HTR-8/SVneo (cell line): ENCODE measurements at places on chromosomes 1 and 21.
A peak's percentile ranks its signal among the peaks of the same experiment; 100 is the strongest.

- DNase-seq: no peak
Measured at GRCh38 chr1:185355947-185356346, 38.9 kb upstream of the IVNS1ABP start.

- DNase-seq: no peak
Measured at GRCh38 chr21:22691658-22692057, 1693.4 kb downstream of the NCAM2 start.

DNA sequence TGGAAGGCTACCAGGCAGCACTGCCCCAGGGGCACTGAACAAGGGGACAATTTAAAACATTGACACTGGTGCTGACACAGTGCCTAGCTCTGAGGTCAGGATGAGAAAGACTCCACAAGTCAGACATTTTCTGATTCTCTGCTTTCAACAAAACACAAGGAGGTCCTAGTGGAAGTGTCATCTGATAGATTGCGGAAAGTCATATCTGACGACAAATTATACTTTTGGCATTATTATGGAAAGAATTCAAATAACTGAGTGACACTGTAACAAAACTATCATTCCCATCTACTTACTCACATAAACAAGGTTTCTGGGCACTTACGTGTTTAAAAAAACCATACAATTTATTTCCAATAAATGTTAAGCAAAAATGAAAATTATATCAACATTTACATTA is 123.5 kb downstream of the SLC45A1 start:
- DNase-seq: no peak

DNA sequence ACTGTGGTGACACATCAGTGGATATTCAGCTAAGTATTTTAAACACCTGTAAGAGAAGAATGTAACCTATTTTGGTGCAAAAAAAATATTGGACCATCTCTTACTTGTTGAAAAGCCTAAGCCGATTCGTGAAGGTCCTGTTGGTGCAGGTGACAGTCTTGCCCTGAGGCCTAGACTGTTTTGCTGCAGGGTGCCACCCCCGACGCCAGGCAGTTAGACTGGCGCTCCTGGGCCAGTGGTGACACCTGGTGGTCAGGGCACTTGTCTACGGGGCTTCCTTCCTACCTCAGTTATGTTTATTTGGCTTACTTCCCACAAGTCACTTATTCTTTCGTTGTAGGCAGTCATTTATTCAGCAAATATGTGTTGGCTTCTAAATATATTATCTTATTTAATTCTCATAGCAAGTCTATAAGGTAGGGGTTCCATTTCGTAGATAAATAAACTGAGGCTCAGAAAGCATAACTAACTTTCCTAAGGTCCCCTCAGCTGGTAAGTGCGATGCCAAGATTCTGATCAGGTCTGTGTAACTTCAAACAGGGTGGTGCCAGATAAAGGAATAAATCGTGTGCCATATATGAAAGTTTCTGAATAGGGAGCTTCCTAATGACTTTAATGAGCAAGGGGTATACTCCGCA is 1.9 kb downstream of the EEIG2 start:
- DNase-seq: peak; percentile 32

- DNase-seq: no peak
Measured at GRCh38 chr1:115951560-115951959, 24.8 kb upstream of the SLC22A15 start.

- peak; percentile 17 for DNase-seq
Measured at GRCh38 chr1:39266269-39266668, 61.8 kb downstream of the MACF1 start.

DNA sequence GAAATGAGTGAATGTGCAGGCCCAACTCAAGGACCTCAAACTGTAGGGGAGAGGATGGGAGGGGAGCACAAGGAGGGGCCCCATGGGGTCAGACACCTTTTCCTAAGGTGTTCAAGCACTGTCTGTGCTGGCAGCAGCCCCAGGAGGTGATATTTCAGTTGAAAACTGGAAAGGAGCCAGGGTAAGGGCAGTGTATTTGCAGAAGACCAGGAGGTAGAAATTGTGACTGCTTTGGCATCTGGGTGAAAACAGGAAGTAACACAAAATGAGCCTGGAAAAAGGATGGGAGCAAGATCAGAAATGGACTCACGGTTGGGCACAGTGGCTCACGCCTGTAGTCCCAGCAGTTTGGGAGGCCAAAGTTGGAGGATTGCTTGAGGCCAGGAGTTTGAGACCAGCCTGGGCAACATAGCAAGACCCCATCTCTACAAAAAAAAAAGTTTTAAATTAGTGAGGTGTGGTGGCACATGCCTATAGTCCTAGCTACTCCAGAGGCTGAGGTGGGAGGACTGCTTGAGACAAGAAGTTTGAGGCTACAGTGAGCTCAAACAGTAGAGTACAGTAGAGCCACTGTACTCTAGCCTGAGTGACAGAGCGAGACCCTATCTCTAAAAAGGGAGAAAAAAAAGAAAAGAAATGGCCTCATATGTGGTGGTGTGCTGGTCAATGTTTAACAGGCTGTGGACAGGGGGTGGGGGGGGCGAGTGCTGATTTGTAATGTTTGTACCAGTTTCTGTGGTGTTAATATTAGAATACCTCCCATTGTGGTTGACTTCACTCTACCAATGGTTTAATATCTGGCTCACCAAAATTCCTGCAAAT is 76.2 kb upstream of the ANGPTL1 start:
- no peak for DNase-seq
